ENCODE measurements at places on chromosomes 6 and 20.

- no peak for DNase-seq
Observed at GRCh38 chr6:129094147-129094546, 211.2 kb downstream of the LAMA2 start.

GRCh38 chr20:5349448-5349847 is 32.7 kb upstream of the PROKR2 start:
- no peak for DNase-seq

DNA sequence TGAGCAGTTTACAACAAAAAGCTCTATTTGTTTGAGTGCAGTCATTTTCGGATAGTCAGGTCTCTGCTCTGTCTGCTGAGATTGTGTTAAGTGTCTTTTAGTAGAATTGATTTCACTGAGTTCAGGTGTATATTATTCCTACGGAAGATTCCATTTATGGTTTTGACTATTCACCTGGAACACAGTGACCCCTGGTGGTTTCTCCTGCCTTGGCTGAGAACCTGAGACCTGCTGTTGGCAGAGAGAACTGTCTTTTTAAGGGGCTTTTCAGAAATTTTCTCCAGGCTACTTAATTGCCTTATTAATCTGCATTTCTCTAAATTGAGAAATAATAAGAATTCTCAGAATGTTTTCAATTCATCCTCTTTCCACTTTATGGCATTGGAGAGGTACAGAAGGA is 508.0 kb downstream of the TBC1D32 start:
- DNase-seq, result peak; percentile 5

DNA sequence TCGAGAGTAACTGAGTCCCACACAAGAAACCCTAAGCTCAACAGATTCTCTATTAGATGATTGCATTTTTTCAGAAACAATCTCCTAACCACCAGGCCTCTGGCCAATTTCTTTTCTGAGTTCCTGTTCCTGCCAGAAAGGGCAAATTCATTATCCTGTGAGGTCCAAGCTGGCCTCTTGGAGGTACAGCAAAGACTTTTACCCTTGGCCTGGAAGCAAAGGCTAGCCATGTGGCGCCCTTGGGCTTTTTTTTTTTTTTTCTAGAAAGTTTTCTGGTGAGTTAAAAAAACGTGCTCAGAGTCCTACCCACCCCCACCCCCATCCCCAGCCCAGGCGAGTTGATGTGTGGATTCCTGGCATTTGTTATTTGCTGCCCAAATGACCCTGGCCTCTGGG is 59.0 kb upstream of the EEF1A1 start:
- DNase-seq, result no peak

GRCh38 chr20:59154317-59155013 is 9.2 kb upstream of the ZNF831 start:
- DNase-seq, result no peak

DNA sequence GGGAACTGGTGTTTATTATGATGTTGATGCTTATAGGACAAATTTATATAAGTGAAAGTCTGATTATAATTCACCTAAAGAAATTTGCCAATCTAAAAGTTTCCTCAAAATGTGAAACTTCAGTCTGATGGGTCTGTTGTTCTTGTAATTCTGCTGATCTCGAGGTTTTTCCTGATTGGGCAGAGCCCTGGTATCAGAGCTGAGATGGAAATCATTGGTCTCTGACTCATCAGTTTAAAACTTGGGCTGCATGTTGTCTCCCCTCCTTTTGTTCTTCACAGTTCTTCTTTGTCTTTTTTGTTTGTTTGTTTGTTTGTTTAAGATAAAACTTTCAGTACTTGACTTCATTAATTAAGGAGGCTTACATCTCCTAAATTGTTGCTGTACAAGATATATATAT is 5.9 kb downstream of the SMAP1 start:
- no peak for DNase-seq

GRCh38 chr6:11637266-11637665 is 99.7 kb downstream of the TMEM170B start:
- DNase-seq, result no peak

- DNase-seq, result no peak
Observed at GRCh38 chr6:135525594-135525993, 28.1 kb upstream of the AHI1 start.

- DNase-seq, result no peak
Observed at GRCh38 chr6:16670183-16670582, 91.1 kb downstream of the ATXN1 start.

DNA sequence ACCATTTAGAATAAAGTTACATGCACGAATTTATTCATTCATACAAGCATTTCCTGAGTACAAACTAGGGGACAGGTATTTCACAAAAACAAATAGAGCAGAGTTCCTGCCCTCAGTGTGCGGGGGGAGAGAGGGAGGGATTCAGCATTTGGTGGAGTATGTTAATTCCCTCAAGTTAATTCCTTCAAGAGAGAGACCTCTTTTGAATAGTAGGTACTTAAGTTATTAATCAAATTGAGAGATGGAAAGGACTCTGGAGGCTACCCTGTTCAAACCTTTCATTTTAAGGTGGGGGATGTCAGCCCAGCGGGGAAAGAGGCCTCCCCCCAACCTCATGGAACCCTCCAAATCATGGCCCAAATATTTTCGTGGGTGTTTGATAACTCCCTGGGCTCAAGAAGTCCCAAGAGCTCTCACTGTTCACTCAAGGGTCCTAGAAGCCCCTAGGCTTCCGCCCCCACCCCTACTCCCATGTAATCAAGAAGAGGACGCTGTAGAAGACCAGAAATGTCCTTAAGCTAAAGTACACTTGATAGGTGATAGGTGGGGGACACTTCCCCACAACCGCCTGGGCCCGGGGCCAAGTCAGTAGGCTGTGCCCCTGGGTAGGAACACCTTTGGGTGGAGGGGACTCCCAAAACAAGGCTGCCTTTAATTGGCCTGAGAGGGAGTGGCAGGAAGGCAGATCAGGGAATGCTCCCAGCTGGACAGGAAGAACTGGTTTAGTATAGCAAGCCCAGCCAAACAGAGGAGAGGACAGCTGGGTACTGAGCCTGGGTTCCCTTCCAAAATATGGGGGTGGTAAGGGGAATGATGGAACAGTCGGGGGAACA is 2.9 kb downstream of the SDC4 start:
- no peak for DNase-seq

DNA sequence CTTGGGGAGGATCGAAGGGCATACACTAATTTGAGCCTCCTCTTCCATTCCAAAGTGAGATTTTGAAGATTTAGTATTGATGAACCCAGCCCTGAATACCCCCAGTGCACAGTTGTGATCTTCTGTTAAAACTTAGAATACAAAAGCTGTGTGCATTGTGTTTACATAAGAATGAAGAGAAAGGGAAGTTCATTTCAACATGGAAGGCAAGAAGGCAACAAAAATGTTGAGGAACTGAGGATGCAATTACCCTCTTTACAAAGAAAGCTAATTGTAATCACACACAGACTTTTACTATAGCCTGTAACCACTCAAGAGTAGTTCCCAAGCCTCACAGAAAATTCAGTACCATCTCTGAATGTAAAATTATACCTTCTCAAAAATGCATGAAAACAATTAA is 49.3 kb downstream of the GFOD1 start:
- no peak for DNase-seq

DNA sequence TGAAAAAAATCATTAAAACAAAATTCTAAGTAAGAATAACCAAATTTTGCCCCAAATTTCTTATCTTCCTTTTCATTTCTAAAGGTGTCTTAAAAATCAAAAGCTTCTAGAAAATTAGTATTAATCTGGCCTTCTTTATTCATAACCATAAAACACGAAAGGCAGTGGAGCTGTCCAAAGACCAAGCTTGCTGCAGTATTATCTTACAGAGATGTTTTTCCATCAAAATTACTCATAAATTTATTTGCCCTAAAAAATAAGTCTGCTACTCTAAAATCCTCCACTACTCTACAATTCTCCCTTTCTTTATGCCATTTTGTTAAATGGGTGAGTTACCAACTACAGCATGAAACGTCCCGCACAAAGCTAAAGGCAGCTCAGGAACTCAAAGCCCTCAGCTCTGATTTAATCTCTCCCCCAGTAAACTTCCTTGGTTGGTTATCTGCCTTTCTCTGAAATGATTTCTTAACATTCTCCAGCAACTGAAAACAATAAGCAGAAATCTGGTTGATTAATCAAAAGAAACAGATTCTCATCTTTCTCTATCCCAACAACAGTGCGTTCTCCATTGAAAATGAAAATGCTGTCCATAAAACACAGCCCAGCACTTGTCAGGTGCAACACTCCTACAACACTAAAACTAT is 2.1 kb downstream of the USP49 start:
- no peak for DNase-seq

- no peak for DNase-seq
Observed at GRCh38 chr20:48957533-48957932, 36.0 kb downstream of the ARFGEF2 start.

DNA sequence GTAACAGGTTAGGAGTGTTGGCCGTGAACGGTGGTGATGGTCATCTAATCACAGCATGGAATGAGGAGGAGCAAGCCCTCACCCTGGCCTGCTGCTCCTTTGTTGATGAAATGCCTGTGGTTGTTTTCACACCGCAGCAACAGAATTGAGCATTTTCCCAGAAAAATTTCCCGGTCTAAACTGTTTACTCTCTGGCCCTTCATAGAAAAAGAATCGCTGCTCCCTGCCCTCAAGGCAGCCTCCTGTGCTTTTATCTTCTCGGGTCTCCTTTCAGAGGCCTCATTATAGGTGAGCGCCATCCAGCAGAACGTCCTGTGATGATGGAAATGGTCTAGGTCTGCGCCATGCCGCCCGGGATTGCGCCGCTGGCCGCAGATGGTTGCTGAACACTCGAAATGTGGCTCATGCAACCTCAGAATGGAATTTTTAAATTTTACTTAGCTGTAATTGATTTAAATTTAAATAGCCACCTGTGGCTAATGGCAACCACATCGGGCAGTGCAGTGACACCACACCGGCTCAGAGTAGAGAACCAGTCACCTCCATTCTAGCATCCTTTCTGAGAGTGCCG is 30.2 kb downstream of the PHACTR3 start:
- DNase-seq, result no peak

- no peak for DNase-seq
Observed at GRCh38 chr6:123380257-123380656, 256.5 kb downstream of the TRDN start.

- no peak for DNase-seq
Observed at GRCh38 chr6:89979481-89980119, 85.3 kb downstream of the GJA10 start.

- DNase-seq, result no peak
Observed at GRCh38 chr6:119337762-119338161, 11.8 kb downstream of the MAN1A1 start.

GRCh38 chr6:115004982-115005381 is 662.2 kb upstream of the HS3ST5 start:
- DNase-seq, result no peak

- no peak for DNase-seq
Observed at GRCh38 chr6:14035874-14036273, 81.7 kb upstream of the CD83 start.

GRCh38 chr20:19890445-19891051 is 126.6 kb upstream of the NAA20 start:
- DNase-seq, result no peak

- DNase-seq, result no peak
Observed at GRCh38 chr6:903761-904160, 210.8 kb upstream of the EXOC2 start.

DNA sequence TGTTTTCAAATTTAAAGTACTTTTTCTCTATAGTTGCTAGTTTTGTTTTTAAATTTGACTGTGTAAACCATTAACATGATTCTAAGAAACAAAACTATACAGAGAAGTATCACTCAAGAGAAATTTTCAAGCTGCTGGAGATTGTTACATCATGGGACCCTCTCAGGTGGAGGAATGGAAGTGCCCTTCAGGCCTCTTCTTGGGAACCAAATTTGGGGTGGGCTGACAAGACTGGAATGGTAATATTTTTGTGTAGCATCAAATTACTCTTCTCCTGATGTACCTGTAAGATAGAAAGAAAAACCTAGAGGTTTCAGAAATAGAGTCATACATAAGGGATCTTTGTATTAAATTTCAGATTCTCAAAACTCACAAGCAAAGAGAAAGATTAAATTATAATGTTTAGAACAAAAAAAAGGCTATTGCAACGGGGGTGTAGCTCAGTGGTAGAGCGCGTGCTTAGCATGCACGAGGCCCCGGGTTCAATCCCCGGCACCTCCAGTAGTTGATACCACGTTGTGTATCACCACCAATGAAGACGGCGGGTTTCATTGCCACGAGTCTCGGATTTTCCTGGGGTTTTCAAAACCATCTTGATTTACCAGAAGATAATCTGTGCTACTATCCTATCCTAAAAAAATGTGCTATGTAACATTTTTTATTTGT is 193.7 kb downstream of the GPX5 start:
- DNase-seq, result no peak

DNA sequence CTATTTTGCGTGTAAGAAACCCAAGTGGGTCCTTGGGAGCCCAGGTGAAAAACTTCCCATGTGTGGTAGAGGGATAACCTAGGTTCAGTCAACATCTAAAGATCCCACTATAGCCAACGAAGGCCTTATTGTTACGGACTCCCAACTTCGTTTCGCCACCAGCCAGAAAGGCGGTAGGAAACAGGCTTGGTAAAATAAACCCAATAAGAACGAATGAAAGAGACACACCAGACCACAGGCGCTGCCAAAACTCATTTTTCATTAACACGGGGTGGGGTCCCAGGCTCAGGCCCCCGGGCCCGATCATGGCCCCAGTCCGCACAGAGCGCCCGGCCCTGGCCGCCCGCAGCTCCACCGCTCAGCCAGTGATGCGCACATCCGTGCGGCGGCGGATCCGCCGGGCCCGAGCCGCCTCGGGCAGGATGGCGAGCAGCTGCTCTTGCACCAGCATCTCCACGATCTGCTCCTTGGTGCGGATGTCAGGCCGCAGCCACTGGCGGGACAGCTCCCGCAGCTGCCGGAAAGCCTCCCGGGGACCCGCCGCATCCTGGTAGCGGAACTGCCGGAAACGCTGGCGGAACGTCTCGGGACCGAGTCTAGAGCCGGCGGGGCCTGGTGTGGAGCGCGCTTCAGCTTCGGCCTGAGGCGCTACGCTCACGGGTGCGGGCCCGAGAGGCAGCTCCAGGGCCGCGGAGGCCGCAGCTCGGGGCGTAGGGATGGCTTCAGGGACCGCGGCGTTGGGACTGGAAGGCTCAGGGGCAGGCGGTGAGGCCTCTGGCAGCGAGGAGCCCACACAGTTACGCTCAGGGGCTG is 709 bp downstream of the SCAND1 start:
- DNase-seq, result peak; percentile 79

GRCh38 chr6:137020776-137021175 is 24.0 kb downstream of the IL20RA start:
- DNase-seq, result no peak

DNA sequence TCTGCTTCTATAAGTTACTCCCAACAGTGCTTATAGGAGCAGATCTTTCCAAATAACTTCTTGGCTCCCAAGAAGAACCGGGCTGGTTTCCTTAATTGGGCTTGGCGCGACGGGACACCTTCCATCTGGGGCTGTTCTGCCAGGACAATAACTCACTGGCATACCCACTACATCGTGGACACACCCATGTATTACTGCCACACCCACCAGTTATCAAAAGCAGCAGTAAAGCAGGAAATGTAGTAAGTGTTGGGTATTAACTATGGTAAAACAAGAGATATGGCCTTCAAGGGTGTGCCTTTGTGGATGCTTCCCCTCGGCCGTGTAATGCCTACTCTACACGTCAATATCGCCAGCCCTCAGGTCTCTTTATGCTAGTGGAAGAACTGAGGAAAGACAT is 24.7 kb downstream of the CNKSR3 start:
- DNase-seq, result no peak

- DNase-seq, result no peak
Observed at GRCh38 chr6:36023996-36024795, at the start of gene SLC26A8. TSS of gene SLC26A8 (minus strand) at chr6:36024641. CDS start at chr6:36019707, 4,934 bp downstream.

- DNase-seq, result no peak
Observed at GRCh38 chr6:42555477-42556457, 8.1 kb upstream of the UBR2 start.
